ENCODE measurements at places on chromosomes 13 and 19. TPM values are rescaled to one million over a fixed set of nuclear protein-coding genes. Genes with fewer than 3 reads are reported as not detected.

VSTM1 gene
- total RNA-seq, result not detected

HIPK4 gene
- total RNA-seq, result not detected

RELB gene
- 2.6 TPM for total RNA-seq

PSG11 gene
- not detected for total RNA-seq

DNA sequence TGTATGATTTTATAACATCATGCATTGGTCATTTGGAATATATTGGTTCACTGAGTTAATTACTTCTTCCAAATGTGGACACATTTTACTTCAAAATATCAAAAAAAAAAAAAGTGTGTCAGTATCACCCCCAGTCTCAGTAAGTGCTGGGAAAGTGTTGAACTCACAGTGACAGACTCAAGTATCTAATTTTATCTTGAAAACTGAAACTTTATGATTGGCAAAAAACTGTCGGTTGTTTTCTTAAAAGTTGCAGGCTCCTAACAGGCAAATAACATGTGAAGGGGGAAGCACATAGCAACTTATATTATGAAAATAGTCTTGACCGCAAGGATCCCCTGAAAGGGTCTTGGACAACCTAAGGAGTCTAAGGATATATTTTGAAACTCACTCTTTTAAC lies 33.5 kb upstream of the TPP2 start:
- DNase-seq, result no peak

GRCh38 chr19:54654447-54655321 lies 8.1 kb upstream of the LILRB4 start:
- no peak for DNase-seq

- no peak for DNase-seq
Measured at GRCh38 chr19:43789029-43789428, 8.3 kb upstream of the KCNN4 start.

DNA sequence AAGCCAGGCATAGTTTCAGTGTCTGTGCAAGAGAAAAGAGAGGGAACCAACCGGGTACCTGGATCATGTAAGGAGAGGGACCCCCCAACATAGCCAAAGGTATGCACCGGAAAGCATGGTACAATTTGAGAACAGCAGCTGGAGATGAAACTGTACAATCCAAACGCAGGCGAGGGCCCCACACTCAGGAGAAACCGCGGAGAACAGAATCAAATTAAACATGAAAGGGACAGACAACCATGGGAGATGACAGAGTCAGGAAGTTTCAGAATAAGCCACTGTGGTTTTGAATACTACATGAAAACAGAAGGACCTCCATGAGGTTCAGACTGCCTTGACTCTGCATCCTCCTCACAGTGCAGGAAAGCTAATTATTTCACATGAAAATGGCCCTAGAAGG lies 62.9 kb upstream of the SPATA13 start:
- no peak for DNase-seq

- DNase-seq, result no peak
Measured at GRCh38 chr13:49165798-49166752, 54.1 kb upstream of the MLNR start.

DNA sequence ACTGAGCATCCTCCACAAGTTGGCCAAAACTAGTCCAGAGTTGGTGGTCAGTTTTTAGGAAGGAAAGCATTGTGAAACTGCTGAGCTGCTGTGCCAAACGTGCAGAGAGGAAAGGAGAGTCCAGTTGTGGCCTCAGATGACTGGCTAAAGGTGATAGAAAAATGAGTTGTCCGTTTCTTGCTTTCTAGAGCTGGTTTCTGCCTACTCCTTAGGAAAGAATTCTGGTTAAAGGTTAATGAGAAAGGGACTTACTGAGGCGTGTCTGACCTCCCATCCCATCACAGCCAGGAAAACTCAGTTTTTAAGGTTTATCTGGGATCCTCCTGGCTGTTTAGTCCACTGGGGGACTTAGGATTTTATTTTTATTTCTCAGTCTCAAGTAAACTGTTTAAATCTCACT lies 1186.3 kb downstream of the UQCRFS1 start:
- no peak for DNase-seq

- DNase-seq, result no peak
Measured at GRCh38 chr13:97226788-97227627, 4.9 kb downstream of the MBNL2 start.

FFAR1 gene
- not detected for total RNA-seq

SLC7A9 gene
- 0.79 TPM for total RNA-seq

DNA sequence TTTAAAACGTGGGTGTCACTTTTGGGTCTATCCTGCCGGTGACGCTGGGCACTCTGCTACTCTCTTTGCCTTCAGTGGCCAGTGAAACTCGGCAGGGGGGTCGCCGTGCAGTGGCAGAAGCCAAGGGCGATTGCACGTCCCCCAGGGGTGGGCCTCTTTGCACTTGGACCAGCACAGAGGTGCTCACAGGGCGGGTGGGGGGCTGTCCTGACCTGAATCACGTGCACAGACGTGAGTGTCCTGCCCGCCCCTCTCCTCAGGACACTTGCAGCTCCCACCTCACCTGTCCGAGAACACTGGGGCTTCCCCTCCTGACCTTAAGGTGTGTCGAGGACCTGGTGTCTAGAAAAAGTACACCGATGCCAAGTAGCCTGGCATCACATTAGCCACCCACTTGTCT lies 16.1 kb downstream of the COL4A1 start:
- no peak for DNase-seq

GRCh38 chr19:51116736-51117286 lies 7.9 kb upstream of the SIGLEC9 start:
- no peak for DNase-seq

CNN1 gene
- total RNA-seq, result 558 TPM

Data from urinary bladder (tissue), 4 donors.